Memory B cell (primary cell): ENCODE measurements at places on chromosomes 7 and 10.

GRCh38 chr7:27165996-27166530 is 726 bp upstream of the HOXA9 start:
- DNase-seq: no peak

DNA sequence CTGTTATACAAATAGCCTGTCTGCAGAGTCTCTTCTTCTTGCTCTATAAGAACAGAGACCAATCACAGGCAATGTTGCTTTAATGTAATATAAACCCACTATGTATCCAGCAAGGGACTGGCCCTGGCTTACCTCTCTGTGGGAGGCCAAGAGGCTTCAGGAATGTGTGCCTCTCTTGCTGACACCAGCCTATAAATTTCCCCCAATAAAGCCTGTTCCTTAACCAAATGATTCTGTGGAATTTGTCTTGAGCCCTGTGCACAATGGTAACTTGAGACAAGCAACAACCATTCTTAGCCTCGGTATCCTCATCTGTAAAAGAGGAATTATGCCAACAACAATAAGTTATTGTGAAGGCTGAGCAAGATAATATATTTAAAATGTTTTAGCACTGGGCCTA is 563.7 kb downstream of the GRM8 start:
- DNase-seq: no peak

DNA sequence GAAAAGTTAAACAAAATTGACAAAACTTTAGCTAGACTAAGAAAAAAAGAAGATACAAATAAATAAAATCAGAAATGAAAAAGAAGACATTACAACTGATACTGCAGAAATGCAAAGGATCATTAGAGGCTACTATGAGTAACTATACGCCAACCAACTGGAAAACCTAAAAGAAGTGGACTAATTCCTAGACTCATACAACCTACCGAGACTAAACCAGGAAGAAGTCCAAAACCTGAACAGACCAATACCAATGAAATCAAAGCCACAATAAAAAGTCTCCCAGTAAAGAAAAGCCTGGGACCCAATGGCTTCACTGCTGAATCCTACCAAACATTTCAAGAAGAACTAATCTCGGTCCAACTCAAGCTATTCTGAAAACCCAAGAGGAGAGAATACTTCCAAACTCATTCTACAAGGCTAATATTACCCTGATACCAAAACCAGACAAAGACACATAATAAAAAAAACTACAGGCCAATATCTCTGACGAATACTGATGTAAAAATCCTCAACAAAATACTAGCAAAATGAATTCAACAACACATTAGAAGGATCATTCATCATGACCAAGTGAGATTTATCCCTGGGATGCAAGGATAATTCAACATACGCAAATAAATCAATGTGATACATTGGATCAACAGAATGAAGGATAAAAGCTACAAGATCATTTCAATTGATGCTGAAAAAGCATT is 20.3 kb downstream of the ELAPOR2 start:
- no peak for DNase-seq

GRCh38 chr10:90412582-90412981 is 445.3 kb downstream of the HTR7 start:
- DNase-seq: no peak

GRCh38 chr7:91043186-91043585 is 221.0 kb upstream of the FZD1 start:
- DNase-seq: no peak

DNA sequence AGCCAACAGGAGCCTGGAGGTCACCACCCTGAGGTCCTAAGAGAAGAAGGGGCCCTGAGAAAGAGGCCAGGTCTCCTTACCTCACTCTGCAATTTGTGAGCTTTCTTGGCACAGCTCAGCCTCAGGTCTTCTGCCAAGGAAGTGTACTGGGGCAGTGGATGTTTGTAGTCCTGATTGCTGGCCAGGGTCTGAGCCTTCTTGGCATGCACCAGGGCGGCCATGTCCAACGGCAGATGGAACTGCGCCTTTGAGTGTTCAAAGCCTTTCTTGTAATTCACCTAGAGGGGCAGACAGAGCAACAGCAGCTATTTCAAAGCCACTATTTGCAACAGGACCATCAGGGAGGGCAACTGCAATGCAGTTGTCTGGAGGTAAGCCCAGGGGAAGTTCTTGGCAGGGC is 51.7 kb downstream of the NRAP start:
- no peak for DNase-seq

- DNase-seq: no peak
Measured at GRCh38 chr7:41319581-41319980, 383.3 kb downstream of the INHBA start.

DNA sequence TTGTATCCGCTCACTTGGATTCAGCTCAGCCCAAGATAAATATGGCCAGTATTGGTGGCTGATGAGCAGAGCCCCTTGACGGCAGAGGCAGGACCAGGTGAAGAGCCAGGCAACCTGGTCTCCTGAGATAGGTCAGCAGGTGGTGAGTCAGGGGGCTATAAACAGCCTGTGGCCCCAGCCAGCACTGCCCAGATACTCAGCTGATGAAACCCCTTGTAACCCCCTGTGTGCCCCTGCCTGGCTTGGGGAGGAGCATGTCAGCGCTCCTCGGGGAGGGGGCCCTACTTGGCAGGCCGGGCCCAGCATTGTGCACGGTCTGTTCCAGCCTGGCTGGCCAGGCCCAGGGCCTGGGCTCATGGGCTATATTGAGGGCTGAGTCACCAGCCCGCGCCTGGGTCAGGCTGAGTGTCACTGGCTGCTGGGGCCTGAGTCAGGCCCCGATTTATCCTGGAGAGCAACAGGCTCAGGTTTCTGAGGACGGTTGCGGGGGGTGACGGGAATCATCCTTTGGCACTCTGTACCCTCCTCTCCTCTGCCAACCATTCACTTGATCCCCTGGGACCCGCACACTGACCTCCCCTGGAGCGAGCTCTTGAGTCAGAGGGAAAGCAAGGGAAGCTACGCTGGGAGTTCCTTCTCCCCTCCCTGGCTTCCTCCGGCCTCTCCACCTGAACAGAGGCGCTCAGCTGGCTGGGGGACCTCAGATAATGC is 2.8 kb upstream of the FLNC start:
- DNase-seq: no peak

DNA sequence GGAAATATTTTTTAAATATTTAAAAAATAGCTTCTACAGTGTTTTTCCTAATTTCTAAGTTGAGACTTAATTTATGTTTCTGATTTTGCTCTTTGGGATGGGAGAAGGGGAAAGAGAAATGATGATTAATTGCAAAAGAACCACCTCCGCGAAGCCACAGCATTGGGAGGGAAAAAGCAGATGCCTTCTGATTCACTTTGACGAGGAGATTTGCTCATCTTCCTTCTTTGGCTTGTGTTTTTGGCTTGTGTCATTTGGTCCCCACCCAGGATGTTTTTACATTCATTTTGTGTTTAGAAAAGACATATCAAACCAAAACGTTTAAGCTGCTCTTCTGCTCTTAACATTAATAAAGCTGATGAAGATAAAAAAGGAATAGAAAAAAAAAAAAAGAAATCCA is 121.7 kb downstream of the MACC1 start:
- no peak for DNase-seq

DNA sequence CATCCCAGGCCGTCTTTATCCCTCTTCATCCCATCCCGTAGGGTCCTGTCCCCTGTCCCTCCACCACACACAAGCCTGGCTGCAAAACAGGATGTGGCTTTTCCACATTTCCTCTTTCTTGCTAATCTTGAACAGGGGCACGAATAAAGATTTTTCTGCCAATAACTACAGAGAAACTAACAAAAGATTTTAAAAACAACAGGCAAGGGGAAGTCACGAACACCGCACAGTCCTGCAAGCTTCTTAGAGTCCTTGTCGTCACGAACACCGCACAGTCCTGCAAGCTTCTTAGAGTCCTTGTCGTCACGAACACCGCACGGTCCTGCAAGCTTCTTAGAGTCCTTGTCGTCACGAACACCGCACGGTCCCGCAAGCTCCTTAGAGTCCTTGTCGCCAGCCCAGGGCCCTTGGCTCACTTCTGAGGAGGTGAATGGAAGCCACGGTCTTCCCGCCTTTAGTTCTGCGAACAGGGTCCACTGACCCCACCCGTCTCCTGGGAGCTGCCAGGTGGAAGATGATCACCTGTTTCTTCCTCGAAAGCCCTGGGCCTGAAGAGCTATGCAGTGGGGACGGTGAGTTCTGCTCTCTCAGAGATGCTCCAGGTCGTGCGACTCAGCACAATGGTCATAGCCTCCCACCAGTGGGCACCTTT is 10.3 kb upstream of the INSIG1 start:
- no peak for DNase-seq

DNA sequence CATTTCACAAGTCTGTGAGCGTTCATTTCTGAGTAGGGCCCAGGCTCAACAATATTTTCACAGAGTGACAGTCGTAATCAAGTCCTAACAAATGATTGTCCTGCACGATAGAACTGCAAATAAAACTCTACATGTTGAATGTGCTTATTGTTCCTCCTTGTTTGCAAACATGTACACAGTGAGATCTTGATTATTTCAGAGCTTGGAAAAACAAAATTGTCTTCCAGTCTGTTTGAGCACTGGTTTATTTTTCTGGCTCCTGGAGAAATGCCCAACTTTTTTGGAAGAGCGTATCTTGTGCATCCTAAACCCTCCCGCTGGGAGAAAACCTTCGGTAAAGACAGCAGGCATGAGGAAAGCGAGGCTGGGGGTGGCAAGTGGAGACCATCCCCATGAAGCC is 91.1 kb downstream of the TEX36 start:
- no peak for DNase-seq

DNA sequence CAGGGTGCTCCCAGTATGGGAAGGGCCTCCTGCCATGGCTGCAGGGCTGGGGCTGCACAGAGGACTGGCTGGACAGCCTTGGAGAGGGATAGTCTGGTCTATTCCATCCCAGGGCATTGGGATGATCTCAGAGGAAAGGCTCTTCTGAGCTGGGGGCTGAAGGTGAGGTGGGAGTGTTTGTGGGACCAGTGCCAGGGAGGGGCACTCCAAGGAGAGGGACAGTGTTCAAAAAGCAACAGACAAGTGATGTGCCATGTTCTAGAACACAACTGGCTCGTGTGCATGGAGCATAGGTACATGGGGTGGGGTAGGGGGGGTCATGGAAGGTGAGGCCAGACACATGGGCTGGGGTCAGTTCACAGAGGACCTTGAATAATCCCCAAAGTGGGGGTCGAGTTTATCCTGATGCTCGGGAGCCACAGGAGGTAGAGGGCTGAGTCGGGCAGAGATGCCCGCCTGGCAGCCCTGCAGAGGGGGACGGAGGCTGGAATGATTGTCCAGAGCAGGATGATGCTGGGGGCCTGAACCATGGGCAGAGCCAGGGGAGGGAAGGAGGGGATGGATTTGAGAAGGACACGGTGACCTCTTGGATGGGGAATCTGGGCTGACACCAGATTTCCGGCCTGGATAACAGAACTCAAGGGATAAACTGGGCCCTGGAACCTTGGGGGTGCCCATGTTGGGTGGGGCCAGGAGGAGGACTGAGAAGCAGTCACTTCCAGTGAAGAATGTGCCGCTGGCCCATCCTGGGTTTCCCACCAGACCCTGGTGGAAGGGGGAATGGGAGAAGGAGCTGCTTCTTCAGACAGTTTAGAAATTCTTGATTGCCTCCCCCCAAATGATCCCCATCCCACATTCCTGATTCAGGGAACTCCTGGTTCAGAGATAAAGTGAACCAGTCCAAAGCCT is 50.4 kb downstream of the NEURL1 start:
- DNase-seq: no peak

- no peak for DNase-seq
Measured at GRCh38 chr7:80128918-80129317, 5.7 kb upstream of the GNAI1 start.

- DNase-seq: no peak
Measured at GRCh38 chr10:6737080-6737641, 157.1 kb upstream of the PRKCQ start.

DNA sequence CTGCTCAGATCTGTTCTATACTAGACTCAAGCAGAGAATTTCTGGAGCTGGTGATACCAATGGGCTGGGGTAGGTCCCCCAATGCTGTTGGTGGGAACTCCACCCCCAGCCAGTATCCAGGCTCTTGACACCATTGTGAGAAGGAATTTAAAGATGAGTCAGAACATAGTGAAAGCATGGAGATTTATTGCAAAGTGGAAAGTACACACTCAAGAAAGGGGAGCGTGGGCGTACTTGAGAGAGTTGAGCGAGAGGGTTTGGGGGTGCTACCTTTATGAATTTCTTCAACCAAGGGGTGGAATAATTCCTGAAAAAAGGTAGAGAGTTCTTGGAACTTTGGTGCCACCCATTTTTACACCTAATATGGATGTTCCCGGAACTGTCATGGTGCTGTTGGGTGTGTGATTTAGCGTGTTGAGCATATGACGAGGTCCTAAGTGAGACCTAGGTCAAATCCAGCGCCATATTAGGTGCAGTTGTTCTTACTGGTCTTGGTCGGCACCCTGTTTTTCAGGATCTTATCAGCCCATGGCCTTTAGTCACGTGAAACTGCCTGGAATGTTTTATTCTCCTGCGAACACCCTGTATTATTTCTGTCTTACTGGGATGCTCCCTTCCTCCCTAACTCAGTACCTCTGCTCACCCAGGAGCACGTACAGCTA is 122.0 kb upstream of the AHR start:
- DNase-seq: no peak

DNA sequence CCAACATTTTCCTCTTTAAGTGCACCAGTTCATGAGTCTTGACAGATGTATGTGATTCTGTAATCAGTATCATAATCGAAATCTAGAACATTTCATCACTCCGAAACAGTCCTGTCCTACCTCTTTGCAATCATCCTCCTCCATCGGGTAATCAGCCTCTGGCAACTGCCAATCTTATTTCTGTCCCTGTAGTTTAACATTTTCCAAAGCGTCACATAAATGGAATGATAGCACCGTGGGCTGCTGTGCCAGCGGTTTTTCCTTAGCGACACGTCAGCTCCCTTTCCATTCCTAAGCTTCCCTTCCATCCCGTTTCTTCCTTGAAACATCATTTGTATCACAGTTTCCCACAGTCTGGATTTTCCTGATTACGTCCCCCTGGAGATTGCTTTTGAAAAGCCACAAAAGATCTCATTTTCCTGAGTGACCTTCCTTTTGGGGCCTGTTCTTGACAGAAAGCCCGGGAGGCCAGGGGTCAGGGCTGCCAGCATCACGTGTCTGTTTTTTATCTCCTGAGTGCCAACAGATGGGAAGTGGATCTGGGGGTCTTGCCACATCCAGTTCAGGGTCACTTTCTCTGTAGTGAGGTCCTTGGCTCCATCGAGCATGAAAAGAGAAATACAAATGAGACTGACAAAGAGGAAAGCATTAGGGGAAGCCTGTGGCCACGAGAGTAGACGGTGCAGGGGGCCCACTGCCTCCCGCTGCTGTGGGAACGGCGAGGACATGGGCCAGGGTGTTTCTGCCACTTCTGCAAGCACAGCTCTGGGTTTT is 31.6 kb downstream of the TMEM120A start:
- no peak for DNase-seq
